ENCODE measurements at places on chromosomes 12 and 14.

GRCh38 chr14:99572173-99572999, 31.6 kb downstream of the CCDC85C start:
- peak; percentile 57 for DNase-seq

GRCh38 chr12:58602179-58602578, 318.1 kb downstream of the LRIG3 start:
- no peak for DNase-seq

DNA sequence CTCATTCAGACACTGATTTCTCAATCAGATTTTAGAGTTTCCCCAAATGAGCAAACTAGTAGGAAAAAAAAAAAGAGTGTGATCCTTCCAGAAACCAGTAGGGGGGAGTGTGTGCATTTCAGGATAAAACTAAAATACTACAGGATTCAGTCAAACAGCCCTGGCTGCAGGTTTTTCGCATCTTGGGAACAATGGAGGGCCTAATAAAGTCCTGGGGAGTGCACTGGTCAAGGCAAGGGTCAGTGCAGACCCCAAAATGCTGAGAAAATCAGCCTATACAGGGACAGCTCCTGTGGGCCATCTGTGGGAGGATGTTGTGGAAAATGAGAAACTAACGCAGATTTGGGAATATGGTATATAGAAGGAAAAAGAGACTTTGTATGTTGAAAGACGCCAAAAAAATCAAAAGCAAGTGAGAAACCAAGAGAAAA, 22.2 kb upstream of the ABCD4 start:
- peak; percentile 53 for DNase-seq

GRCh38 chr14:49196327-49196726, 389.9 kb downstream of the RPS29 start:
- no peak for DNase-seq

DNA sequence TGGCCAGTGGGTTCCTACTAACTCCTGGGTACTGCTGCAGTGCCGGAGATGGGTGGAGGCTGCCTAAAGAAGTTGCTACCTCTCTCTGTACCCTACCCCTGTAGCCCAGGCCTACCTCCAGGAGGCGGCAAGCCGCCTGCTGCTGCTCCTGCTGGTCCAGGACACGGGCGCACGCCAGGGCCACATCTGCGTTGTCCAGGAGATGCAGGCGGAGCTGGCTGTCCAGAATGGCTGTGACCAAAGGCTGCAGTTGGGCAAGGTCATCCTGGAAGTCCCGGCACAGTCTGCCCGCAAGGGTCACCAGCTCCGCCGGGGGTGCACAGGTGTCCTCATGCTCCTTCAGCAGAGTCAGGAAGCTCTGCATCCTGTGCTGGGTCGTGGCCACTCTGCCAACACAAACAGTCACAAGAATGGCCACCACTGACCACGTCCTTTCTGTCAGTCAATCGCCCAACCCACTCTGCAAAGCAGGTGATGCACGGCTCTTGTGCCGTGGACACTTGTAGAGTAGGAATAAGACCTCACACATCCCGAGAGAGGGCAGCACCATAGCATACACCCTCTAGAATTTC, 1.6 kb downstream of the ANHX start:
- DNase-seq: no peak

DNA sequence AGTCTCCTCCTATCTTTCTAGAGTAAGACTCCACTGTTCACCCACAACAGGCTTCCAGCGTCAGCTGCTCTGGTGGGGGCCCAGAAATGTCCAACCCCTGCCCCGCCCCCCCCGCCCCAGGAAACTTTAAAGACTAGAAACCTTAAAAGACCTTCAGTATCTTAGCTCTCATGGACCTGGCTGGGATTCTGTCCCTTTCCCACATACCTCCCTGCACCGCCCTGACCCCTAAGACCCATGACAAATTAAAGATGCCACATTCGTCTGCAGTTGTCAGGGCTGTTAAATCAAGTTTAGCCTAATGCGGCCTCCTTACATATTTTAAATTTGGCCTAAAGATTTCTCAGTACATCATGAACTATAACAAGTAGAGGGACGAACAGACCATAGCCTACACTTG, 10.0 kb upstream of the SERPINA10 start:
- no peak for DNase-seq

Data from OCI-M1 (cell line).